Activated CD4-positive, alpha-beta T cell treated with anti-CD3 and anti-CD28 coated beads for 36 hours (primary cell): ENCODE measurements at places on chromosomes 13 and 19. TPM values are rescaled to one million over a fixed set of nuclear protein-coding genes. Genes with fewer than 3 reads are reported as not detected.

DNA sequence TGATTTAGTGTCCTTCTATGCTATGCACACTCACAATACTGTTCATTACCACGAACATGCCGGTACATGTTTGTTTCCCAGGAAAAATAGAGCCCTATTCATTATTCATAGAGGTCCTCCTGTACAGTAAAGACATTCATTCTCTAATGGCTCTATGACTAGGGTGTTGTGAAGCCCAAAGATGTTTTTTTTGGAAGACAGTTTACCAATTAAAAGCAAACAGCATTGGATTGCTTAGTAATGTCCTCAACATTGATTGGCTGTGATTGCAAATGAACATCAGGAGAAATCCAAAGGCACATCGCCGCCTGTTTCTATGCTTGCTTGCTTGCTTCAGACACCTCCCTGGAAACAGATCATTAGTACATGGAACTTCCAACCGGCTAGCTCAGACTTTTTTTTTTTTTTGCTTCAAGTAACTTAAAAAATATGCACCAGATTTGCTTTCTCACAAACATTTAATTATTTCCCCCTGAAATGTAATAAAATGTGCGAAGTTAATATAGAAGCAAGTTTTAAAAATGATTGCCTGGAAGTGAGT is 8.8 kb upstream of the GPC6 start:
- no peak overlapping the region for H3K27ac ChIP-seq
- no peaks in the 10 kb centered on the region for H3K36me3 ChIP-seq
- DNase-seq, result no peak
- no peak overlapping the region for H3K4me3 ChIP-seq

PIK3R2 gene
- 20.2 TPM for total RNA-seq

CDC37 gene
- total RNA-seq, result 178 TPM

ZNF480 gene
- total RNA-seq, result 5.0 TPM

GRCh38 chr19:10800488-10800887 is 35.5 kb downstream of the TMED1 start:
- no peak overlapping the region for H3K4me3 ChIP-seq
- H3K27ac ChIP-seq, result peak overlapping the region; percentile 83
- DNase-seq, result no peak
- H3K36me3 ChIP-seq, result peaks cover 41% of the 10 kb centered on the region
- H3K27me3 ChIP-seq, result no peaks in the 10 kb centered on the region
- H3K4me1 ChIP-seq, result peaks cover 36% of the 10 kb centered on the region

DNA sequence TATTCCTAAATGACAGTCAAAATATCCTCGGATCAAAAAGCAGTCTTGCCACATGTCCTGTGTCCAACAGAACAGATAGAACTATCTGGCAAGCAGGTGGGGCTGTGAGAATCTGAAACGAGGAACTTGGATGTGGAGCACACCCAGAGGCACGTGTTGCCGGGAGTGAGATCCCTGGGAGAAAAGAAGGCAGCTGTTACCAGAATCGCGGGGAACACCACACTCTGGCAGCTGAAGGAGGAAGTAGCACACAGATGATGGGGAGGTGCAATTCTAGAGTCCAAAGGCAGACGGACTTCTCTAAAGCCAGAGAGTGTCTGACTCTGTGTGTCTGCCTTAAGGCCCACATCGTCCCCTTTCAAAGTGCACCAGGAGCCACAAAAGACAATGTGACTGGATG is 22.3 kb downstream of the SLC7A1 start:
- H3K4me1 ChIP-seq, result peaks cover 34% of the 10 kb centered on the region
- H3K27me3 ChIP-seq, result no peaks in the 10 kb centered on the region
- H3K36me3 ChIP-seq, result peaks cover 37% of the 10 kb centered on the region
- H3K27ac ChIP-seq, result no peak overlapping the region
- DNase-seq, result no peak
